Activated CD4-positive, alpha-beta T cell treated with anti-CD3 and anti-CD28 coated beads, Interleukin-10, Interleukin-2, amounts not matched to agents 100 ng/mL and 50 ng/mL, durations not matched to agents 16 hours and 8 hours (primary cell): ENCODE measurements at places on chromosomes 12 and 14.
A peak's percentile ranks its signal among the peaks of the same experiment; 100 is the strongest.

DNA sequence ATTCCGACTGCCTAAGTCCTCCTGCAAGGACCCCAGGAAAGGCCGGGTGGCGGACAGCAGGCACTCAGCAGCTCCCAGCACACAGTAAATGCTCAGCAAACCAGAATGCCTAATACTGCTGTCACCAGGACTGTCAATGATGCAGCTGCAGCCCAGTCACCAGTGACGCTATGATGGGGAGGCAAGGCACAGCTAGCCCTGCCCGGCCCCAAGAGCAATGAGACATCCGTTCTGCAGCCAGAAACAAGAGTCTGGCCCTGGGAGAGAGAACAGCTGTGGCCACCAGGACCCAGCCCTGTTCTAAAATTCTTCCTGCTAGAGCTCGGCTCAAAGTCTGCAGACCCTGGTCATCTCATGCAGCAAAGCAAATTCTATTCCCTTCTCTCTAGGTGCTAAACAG is 69.8 kb downstream of the NCOR2 start:
- no peak for DNase-seq

GRCh38 chr12:57449375-57449774 is 5.7 kb upstream of the INHBE start:
- no peak for DNase-seq

- DNase-seq = no peak
These were observed 1.9 kb downstream of the NKX2-1 start for GRCh38 chr14:36518031-36518585.

GRCh38 chr14:22071006-22071405 is 397.4 kb upstream of the OR4E1 start:
- peak; percentile 62 for DNase-seq

DNA sequence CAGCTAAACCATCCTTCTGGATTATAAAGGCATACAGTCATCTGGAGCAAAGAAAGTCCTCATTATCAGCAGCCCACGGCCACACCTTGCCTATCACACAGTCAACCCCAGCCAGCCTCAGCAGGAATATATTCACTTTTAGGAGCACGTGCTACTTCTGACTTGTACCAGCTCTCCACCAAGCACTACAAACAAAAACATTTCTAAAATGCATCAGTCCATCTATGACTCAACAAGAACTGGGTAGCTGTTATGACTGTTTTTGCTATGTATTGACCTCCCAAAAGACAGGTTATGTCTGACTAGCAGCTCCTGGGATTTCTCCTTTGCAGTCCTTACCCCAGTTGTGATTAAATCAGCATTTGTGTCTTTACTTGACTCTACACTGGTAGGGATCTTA is 31.2 kb downstream of the NUAK1 start:
- DNase-seq = no peak

GRCh38 chr12:56749359-56749758 is 2.8 kb downstream of the PRIM1 start:
- DNase-seq = no peak

DNA sequence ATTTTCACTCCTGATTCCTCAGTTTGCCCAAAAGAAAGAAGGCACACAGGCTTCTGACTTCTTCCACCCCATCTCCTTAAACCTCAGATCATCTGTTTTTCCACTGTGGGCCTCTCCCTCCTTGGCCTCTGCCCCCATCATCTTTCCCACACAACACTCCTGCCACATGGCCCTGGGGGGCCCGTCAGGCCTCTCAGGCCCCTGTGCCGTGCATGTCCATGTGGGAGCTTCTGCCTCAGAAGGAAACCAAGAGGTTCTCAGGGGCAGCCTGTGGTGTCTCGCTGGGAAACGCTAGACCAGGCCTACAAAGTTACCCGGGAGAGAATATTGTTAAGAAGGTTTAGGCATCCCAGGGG is 8.0 kb downstream of the KLHL33 start:
- DNase-seq = no peak

GRCh38 chr14:92754966-92755365 is 6.5 kb upstream of the LGMN start:
- DNase-seq = no peak

- DNase-seq = no peak
These were observed 348.0 kb downstream of the SEC23A start for GRCh38 chr14:38755036-38755435.

- no peak for DNase-seq
These were observed 170.6 kb upstream of the PWP1 start for GRCh38 chr12:107514887-107515445.

DNA sequence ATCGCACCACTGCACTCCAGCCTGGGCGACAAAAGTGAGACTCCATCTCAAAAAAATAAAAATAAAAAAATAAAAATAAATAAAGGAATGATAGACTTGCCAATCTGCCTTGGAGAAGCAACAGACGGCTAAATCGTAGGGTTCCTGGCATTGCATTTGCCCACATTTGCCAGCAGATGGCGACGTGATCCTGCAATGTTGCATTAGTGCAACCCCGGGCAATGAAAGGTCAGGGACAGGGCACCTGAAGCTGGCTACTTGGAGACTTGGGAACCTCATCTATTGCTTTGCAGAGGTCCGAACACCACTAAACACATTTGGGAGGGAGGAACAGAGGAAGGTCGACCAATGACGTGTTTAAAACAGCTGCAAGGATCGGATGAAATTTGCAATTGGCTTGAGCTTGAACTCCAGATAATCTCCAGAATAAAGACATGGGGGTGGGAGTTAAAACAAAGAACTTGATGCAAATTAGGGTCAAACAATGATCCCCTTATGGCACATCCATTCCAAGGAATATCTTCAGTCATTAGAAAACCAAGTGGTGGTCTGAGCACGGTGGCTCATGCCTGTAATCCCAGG is 34.6 kb downstream of the SPRING1 start:
- peak; percentile 74 for DNase-seq

DNA sequence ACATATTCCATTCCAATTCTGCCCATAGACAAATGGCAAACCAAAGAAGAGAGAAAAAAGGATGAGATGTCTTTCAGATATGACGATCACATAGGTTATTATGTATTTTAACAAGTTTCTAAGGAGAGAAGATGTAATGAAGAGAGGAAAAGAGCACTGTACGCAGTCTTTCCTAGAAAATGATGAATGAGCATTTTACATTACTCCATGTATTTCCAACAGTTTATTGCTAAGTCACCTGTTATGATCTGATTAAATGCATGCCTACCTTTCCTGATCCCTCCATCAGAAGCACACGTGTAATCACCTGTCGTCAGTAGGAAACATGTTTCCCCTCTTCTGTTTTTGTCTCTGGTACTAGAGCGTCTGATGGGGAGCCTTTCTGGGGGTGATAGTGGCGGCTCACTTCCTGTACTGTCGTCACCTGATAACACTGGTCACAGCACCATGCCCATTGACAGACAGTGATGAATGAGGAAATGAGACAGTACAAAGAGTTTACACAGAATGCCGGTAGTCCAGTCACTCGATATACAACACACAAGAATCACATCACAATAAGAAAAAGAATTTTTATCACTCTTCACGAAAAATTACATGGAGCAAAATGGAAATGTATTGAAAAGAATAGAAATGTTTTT is 161.6 kb downstream of the KCNC2 start:
- DNase-seq = no peak

DNA sequence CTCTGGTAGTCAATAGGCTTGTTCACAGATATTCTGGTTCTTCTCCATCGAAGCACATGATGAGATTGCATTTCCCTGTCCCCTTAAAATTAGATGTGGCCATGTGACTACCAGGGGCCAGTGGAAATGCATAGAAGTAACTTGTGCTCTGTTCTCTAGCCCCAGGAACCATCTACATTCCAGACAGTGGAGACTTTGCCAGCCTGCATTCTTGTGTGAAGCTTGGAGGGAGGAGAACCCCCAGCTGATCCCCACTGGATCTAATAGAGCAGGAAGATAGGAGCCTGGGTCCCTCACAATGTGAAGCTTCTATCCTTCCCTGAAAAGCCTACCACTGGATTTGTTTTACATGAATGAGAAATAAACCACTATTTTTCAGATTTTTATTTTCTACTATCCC is 130.1 kb downstream of the KITLG start:
- DNase-seq = no peak
